ENCODE measurements at places on chromosomes 2 and 18.

GRCh38 chr2:138444411-138444810 is 57.2 kb upstream of the SPOPL start:
- DNase-seq, result no peak

- DNase-seq, result no peak
Measured at GRCh38 chr18:318791-319291, 51.0 kb upstream of the THOC1 start.

DNA sequence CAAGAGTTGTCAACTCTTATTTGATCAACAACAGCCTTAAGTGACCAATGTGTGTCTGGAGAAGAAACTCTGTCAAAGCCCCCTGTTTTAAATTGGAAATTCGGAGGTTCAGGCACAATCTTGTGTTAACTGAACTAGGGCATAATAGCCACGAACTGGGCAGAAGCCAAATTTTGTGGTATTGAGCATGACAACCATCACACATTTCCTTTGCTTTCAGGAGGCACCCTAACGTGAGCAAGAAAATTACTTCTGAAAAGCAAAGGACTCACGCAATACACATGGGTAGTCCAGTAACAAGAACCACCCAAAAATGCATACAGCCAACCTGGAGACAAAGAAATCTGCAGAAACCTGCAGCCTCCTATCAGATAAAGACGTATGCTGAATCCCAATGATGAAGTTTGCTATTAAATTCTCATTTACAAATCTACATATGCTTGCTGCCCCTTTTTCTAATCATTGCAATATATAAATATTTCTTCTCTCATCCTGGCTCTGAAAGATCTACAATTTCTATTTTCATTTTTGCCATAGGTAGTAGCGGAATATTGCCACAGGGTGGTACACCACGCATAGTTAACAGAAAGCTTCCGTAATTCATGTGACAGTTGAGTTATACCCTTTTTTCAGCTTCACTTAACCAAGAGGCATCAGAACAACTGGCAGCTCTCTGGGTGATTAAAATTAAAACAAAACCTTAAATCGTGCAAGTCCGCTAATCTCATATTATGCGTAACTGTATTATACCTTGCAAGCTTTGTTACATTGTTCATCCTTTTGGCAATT is 495.8 kb downstream of the NRXN1 start:
- peak; percentile 88 for DNase-seq

DNA sequence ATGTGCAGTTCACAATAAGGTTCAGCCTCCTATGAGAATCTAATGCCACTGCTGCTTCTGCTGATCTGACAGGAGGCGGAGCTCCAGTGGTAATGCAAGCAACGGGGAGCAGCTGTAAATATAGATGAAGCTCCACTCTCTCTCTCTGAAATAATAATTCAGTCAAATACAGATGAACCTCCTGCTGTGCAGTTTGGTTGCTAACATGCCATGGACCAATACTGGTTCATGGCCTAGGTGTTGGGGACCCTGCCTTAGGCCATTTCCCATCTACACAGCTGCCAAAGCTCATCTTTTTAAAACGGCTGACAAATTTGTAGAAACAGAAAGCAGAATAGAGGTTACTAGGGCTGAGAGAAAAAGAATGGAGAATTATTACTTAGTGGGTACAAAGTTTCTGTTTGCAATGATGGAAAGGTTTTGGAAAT is 10.7 kb upstream of the HNRNPA3 start:
- peak; percentile 26 for DNase-seq

GRCh38 chr2:37711831-37712230 is 40.4 kb upstream of the CDC42EP3 start:
- DNase-seq, result no peak

GRCh38 chr2:80258341-80258740 is 46.2 kb downstream of the LRRTM1 start:
- DNase-seq, result no peak

DNA sequence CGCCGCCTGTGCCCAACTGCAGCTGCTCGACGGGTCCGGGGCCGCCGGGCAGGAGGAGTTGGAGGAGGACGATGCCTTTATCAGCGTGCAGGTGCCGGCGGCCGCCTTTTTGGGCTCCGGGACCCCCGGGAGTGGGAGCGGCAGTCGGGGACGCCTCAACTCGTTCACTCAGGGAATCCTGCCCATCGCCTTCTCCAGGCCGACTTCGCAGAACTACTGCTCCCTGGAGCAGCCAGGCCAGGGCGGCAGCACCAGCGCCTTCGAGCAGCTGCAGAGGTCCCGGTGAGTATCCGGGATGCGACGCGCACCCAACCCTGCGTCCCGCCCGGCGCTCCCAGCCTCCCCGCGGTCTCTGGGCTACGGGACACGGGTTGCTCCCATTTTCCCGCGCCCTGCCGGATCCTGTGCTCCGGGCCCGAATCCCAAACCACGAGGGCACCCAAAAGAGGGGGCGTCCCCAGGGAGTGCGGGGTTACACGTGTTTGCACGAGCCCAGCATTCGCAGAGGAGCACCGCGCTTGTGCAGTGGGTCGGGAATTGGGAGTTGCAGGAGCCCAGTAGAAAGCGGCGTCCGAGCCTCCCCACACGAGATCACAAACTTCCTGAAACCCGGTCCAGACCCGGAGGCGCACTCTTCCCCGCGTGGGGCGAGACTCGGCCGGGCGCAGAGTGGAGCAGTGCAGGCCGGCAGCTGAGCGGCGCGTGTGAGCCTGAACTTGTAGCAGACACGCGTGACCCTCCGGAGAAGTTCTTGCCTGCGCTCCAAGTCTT is 1.2 kb downstream of the CABLES1 start:
- DNase-seq, result peak; percentile 67

DNA sequence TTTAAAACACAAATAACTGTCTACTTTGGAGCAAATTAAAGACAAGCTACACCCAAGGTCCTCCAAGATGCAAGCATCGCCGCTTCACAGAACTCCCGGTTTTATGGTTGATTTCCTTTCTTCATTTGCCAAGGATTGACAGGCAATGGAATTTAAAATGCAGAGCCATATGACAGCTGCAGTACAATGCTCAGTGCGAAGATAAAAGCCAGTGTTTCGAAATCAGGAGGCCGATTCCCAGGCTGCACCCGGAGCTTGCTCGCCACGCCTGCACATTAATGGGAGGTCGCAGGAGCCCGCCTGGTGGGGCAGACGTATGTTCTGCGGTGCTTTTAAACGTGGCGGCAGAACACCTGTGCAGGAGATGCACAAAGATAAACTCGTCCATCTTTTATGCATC is 727.6 kb upstream of the SOX11 start:
- DNase-seq, result peak; percentile 80

DNA sequence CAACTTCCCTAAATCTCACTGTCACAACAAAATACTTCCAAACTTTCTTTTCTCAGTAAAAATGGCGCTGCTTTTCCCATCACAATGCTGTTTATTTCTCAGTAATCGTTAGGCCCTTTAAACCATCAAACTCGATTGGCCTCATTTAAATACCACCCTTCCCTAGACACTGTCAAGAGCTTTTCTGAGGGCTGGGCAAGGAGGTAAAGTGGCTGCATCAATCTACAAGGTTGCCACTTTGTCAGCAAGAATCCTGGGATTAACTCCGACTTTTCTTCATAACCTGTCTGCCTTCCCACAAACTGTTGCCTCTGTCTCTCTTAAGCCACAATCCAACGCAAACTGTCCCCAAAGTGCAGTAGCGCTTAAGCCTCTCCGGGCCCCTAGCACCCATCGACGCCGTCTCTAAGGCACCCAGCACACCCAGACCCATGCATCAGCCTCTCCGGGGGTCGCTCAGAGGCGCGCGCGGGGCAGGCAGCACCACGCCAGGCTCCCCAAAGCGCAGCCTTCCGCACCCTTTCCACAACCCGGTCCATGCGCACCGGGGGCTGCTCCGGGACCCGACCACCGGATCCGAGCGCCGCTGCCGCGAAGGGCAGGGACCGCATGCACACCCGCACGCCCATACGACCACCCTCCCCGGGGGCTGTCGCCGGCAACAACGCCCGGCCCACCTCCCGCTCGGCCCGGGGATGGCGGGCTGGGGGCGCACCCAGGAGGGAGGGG is 683 bp downstream of the MBOAT2 start:
- DNase-seq, result peak; percentile 71

DNA sequence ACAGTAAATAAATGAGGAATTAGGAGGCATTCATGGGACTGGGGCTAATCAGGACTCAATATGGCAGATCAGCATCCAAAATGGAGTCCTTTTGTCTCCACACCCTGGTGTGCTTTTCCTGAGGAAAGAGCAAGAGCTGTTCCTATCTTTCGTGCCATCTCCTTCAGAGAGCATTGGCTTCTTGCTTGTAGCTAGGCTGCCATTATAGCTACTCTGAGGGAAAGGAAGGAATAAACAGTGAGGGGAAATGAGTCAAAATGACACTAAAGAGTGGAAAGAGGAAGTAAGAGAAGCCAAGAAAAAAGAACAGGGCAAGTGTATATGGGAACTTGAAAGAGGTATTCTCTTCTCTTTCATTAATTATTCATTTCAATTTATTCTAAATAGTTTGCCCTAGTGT is 8.4 kb upstream of the NMI start:
- DNase-seq, result no peak

DNA sequence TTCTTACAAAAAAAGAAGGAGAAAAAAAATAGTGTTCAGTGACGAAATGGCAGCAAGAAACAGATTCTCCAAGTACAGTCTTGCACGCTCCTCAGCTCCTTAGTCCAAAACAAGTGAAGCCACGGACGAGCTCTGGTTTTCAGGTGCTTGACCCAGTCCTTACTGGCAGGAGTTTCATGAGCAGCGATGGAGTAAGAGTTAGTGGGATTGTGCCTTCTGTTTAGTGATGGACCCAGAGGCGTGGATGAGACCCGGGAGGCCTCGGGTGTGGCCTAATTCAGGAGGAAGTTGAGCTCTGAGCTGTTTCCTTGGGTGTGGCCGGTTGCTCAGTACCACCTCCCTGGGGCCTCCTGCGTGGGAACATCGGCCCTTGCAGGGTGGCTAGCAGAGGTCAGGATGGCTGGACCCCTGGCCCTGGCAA is 52.0 kb downstream of the KIF5C start:
- DNase-seq, result no peak

GRCh38 chr2:215983581-215984351 is 29.6 kb downstream of the MREG start:
- no peak for DNase-seq

DNA sequence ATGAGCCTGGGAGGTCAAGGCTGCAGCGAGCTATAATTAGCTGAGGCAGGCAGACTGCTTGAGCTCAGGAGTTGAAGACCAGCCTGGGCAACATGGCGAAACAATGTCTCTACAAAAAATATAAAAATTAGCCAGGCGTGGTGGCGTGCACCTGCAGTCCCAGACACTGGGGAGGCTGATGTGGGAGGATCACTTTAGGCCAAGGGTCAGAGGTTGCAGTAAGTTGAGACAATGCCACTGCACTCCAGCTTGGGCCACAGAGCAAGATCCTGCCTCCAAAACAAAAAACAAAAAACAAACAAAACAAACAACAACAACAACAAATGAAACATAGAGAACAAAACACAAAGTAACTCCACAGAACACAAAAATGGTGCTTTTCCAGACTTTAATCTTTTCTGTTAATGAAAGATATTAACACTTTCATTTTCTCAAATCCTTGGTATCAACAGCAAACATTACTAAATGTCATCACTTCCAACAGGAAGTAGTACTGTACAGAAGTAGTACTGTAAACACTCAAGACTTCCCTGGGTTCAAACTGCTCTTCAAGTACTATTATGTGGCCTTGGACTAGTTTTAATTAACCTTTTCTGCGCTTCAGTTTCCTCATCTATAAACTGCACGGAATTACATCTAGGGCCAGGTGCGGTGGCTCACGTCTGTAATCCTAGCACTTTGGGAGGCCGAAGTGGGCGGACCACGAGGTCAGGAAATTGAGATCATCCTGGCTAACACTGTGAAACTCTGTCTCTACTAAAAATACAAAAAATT is 27.9 kb downstream of the PUM2 start:
- DNase-seq, result no peak

DNA sequence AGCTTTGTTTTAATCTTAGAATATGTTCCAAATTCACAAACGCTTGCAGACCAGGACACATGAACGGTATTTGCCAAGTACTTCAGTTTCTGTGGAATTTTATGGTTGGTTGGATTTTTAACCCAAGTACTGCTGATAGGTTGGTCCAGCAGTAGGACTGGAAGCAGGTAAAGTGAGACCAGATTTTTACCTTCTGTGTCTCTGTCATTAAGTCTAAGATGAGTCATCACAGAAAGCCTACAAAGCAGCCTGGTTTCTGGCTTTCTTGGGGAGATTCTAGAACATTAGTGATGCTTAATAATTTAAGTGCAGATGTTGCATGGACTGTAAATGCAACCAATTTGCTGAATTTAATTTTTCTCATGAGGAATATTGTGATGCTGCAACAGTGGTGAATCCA is 100.5 kb downstream of the SCG2 start:
- no peak for DNase-seq

DNA sequence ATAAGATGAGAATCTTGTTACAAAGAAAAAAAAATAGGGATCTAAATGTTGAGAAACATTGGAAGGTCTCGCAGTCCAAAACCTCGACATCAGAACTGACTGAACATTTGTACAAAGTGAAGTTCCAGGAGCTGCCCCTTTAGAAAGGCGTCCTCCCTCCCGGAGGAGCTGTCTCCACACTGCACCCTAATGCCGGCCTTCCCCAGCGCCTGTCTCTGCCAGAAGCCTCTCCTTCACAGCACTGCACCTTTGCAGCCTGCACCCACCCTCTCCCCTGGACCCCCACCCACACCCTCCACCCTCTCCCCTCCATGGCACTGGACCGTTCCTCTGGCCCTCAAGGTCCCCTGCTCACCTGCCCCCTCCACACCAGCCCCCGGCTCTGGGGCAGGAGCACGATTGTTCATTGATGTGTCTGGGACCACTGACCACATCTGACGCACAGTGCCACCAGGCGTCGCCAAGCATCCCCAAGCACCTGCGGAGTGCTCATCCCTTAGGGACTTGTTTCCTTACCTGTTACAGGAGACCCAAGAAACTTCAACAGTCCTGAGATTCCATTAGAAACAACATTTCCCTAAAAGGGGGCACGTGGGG is 90.3 kb upstream of the SNTG2 start:
- DNase-seq, result peak; percentile 19

- no peak for DNase-seq
Measured at GRCh38 chr2:50602636-50603327, 429.1 kb downstream of the NRXN1 start.

DNA sequence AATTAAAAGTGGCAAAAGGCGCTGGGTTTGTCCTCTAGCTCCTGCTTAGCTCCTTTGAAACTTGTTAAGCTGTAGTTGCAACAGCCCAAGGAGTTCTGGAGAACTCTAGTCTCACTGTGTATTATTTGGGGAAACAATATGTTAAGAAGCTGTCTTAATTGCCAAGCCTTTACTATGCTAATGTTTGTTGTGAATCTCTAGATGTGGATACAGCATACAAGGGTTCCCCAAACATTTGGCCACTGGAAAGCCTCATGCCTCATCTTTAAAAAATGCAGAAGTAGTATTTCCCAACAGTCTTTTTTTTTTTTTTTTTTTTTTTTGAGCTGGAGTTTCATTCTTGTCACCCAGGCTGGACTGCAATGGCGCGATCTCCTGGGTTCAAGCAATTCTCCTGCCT is 236.7 kb downstream of the PRKCE start:
- DNase-seq, result no peak

DNA sequence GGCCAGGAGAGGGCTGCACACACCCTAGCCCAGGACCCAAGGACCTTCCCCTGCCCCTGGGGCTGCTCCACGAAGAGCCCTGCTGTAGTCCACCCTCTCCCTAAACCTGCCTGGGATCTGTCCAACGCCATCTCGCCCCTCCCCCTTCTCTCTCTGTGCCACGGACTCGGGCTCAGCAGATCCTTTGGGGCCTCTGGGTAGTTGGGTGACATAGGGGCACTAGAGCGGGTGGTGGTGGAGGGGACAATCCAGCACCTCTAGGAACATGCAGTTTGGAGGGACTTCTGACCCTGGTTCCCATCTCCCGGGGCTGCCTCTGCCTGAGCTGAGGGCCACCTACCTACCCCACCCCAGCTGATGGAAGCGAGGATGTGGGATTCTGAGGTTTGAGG is 7.3 kb upstream of the CRYBA2 start:
- peak; percentile 20 for DNase-seq
